IPS DF 6.9 (cell line): ENCODE measurements at places on chromosomes 13 and 19.

DNA sequence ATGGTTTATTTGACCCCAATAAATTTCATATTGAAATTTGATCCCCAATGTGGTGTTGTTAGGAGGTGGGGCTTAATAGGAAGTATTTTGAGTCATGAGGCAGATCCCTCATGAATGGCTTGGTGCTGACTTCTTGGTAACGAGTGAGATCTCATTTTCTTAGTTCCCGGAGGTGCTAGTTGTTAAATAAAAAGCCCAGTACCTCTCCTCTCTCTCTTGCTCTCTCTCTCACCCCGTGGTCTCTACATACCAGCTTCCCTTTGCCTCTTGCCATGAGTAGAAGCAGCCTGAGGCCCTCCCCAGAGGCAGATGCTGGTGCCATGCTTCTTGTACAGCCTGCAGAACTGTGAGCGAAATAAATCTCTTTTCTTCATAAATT is 39.4 kb upstream of the KATNAL1 start:
- DNase-seq: no peak
- H3K27ac ChIP-seq: no peak overlapping the region
- no peaks in the 10 kb centered on the region for H3K36me3 ChIP-seq
- H3K27me3 ChIP-seq: no peaks in the 10 kb centered on the region

- no peaks in the 10 kb centered on the region for H3K27me3 ChIP-seq
- H3K36me3 ChIP-seq: no peaks in the 10 kb centered on the region
- DNase-seq: no peak
- no peaks in the 10 kb centered on the region for H3K4me1 ChIP-seq
Measured at GRCh38 chr13:36804588-36804987, 14.4 kb upstream of the RFXAP start.

- no peaks in the 10 kb centered on the region; the same call in 1 of the 2 replicates for H3K27me3 ChIP-seq
- no peak for DNase-seq
- H3K27ac ChIP-seq: no peak overlapping the region
- H3K4me1 ChIP-seq: no peaks in the 10 kb centered on the region
- no peaks in the 10 kb centered on the region for H3K36me3 ChIP-seq
- no peak overlapping the region for H3K4me3 ChIP-seq
Measured at GRCh38 chr13:74301258-74301935, 167.2 kb upstream of the KLF12 start.

- peak overlapping the region; percentile 54; the same call in 1 of the 2 replicates for H3K4me3 ChIP-seq
- H3K4me1 ChIP-seq: peaks cover 4% of the 10 kb centered on the region
Measured at GRCh38 chr13:78609464-78610205, 6.3 kb upstream of the POU4F1 start.

DNA sequence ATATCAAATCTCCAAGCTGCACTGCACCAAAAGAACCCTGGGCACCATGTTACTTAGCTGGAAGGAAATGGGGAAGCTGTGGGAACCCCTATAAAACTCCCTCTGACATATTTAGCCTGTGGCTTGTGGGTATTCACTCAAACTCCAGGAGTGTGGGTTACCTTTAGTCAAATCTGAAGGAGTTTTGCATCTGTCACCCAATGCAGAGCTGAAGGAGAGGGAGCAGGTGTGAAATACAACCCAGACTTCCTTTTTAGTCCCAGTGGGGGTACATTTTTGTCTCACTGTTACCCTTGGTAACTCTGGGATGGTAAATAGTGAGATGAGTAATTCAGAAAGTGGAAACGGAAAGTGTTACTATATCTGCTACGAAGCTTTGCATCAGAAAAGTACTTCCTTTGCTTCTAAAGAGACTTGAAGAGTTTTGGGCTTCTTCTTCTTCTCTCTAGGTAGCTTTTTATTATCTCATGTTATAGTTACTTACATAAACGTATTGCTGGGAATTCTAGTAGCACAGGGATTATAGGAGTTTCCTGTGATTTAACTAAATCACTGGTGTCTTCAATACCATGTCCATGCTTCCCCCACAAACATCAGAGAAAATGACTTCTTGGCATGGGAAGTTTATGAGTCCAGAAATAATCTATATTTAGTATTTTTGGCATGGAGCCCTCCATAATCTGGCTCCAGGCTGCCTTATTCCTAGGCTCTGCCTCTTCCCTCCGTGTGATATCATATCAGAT is 105.9 kb downstream of the AKAP11 start:
- H3K36me3 ChIP-seq: no peaks in the 10 kb centered on the region
- no peaks in the 10 kb centered on the region for H3K27me3 ChIP-seq
- no peaks in the 10 kb centered on the region for H3K4me1 ChIP-seq
- H3K27ac ChIP-seq: no peak overlapping the region
- DNase-seq: no peak

DNA sequence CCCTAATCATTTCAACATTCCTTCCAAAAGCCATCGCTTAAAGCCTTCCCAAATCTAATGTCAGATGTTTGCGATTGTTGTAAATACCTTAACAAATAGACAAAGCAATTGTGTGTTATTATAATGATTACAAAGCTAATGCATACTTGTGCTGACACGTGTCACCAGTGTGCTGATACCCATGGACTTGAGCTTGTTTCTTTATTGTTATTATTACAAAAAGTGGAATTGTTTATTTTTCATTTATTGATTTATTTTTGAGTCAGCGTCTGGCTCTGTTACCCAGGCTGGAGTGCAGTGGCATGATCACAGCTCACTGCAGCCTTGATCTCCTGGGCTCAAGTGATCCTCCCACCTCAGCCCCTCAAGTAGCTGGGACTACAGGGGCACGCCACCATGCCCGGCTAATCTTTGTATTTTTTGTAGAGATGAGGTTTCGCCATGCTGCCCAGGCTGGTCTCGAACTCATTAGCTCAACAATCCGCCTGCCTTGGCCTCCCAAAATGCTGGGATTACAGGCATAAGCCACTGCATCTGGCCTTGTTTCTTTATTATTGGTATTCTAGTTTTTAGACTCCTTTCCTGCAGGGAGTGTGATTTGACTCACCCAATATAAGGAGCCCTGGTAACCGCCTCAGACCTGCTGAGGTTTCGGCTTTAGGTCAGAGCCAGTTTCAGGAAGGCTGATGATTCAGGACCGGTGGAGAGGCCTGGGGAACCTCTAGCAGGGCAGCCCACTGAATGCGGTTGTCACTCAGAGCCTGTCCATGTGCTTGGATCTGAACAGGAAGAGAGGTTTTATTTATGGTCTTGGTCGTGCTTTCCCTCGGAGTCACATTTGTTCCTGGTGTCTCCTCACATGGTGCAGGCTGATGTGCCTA is 2.1 kb upstream of the FBXO17 start:
- H3K27ac ChIP-seq: no peak overlapping the region
- H3K27me3 ChIP-seq: no peaks in the 10 kb centered on the region
- DNase-seq: no peak
- H3K36me3 ChIP-seq: no peaks in the 10 kb centered on the region
- no peak overlapping the region for H3K4me3 ChIP-seq

GRCh38 chr19:51338563-51339312 is 3.2 kb downstream of the VSIG10L start:
- H3K27me3 ChIP-seq: no peaks in the 10 kb centered on the region; the same call in 1 of the 2 replicates
- H3K27ac ChIP-seq: no peak overlapping the region
- DNase-seq: no peak
- H3K4me1 ChIP-seq: peaks cover 8% of the 10 kb centered on the region
- H3K4me3 ChIP-seq: peak overlapping the region; percentile 82; the same call in 1 of the 2 replicates
- H3K36me3 ChIP-seq: no peaks in the 10 kb centered on the region

DNA sequence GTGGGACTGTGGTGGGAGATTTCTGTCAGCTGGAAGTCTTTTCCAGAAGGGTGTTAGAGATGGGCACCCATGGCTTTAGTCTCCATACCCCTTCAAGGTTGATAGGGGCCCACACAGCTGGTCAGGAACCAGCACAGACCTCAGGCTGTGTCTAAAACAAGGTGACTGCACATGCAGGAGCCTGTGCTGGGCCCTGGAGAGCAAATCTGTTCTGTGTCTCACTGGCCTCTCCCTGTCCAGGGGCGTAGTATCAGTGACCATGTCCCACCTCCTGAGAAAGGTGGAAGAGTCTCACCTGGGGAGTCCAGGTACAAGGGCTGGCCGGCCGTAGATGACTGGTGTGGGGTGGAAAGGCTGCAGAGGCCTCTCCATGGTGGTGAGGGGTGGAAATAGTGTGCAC is 19.4 kb downstream of the ZNF175 start:
- H3K36me3 ChIP-seq: peaks cover 4% of the 10 kb centered on the region; the same call in 1 of the 2 replicates
- no peak overlapping the region for H3K27ac ChIP-seq
- no peak overlapping the region for H3K4me3 ChIP-seq
- DNase-seq: no peak

- H3K4me1 ChIP-seq: no peaks in the 10 kb centered on the region; the same call in 1 of the 2 replicates
- no peak for DNase-seq
- H3K27ac ChIP-seq: no peak overlapping the region
Measured at GRCh38 chr19:4051175-4052101, 15.3 kb downstream of the ZBTB7A start.

- no peak for DNase-seq
- no peak overlapping the region for H3K27ac ChIP-seq
- H3K4me1 ChIP-seq: no peaks in the 10 kb centered on the region
- no peaks in the 10 kb centered on the region; the same call in 1 of the 2 replicates for H3K36me3 ChIP-seq
Measured at GRCh38 chr19:22620401-22620800, 13.7 kb upstream of the ZNF492 start.

GRCh38 chr13:71877256-71877653 is 10.3 kb upstream of the DACH1 start:
- no peaks in the 10 kb centered on the region for H3K36me3 ChIP-seq
- no peaks in the 10 kb centered on the region; the same call in 1 of the 2 replicates for H3K27me3 ChIP-seq
- peaks cover 6% of the 10 kb centered on the region; the same call in 1 of the 2 replicates for H3K4me1 ChIP-seq
- H3K27ac ChIP-seq: no peak overlapping the region

DNA sequence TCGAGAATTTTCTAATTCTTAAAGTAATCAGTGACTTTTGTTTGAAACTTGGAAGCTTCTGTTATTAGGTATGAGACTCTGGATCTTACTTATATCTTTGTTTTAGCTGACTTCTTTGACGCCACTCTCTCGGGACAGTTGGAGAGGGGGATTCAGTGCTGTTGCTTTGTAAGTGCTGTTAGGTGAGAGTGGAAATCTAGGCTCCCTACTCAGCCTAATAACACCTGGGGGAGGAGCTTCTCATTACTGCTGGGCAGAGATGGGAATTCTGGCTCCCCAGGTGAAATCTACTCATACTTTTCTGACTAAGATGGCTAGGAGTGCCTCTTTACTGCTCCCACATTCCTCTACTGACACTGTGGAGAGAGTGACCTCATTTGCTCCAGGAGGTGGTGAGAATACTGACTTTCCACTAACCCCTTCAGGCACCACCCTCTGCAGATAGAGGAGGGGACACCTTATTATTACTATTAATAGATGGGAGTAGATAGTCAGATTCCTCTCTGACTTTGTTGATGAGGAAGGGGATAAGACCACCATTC is 324.9 kb upstream of the SPRY2 start:
- no peak for DNase-seq
- no peak overlapping the region for H3K4me3 ChIP-seq
- no peaks in the 10 kb centered on the region for H3K36me3 ChIP-seq
- H3K4me1 ChIP-seq: no peaks in the 10 kb centered on the region
- H3K27me3 ChIP-seq: no peaks in the 10 kb centered on the region

- H3K27me3 ChIP-seq: no peaks in the 10 kb centered on the region
Measured at GRCh38 chr19:28234637-28235036, 978.3 kb downstream of the UQCRFS1 start.

DNA sequence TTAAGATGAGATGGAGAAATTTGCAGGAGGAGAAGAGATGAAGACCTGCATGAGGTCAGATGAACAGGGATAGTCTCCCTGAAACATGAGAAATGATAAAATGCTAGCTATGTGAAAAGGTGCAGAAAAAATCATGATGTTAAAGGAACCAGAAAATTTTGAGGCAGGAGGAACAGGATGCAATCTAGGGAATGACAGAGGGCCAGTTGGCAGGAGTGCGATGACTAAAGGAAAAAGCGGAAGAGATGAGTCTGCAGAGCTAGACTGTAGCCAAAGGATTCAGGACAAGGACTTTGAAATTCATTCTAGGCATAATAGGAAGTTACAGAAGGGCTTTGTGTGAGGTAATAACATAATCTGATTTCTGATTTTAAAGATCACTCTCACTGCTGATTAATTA is 77.9 kb downstream of the TRPC4 start:
- H3K4me1 ChIP-seq: no peaks in the 10 kb centered on the region
- no peak overlapping the region for H3K4me3 ChIP-seq
- no peaks in the 10 kb centered on the region for H3K36me3 ChIP-seq
- no peak overlapping the region for H3K27ac ChIP-seq
- H3K27me3 ChIP-seq: no peaks in the 10 kb centered on the region
- DNase-seq: no peak

GRCh38 chr13:41458187-41458760 is 924 bp downstream of the RGCC start:
- H3K27ac ChIP-seq: no peak overlapping the region
- no peaks in the 10 kb centered on the region for H3K36me3 ChIP-seq
- no peak for DNase-seq
- H3K27me3 ChIP-seq: peaks cover 33% of the 10 kb centered on the region
